ENCODE measurements at places on chromosomes 6 and 20. TPM values are rescaled to one million over a fixed set of nuclear protein-coding genes. Genes with fewer than 3 reads are reported as not detected.

DNA sequence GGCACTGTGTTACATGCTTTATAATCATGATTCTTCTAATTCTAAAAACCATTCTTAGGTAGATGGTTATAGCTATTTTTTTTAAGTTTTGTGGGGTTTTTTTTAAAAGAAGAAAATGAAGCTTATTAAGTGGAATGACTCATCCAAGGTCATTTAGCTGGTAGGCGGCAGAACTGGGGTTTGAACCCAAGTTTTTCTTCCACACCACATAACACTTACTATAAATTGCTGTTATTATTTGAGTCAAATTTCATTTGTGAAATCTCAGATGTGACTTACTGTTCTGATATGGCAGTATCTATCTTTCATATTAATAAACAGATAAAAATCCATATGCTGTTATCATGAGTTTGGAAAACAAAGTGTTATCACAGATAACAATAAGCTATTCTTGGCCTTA, 10.4 kb upstream of the COL10A1 start:
- DNase-seq, result no peak
- H3K27ac ChIP-seq, result no peak overlapping the region
- no peaks in the 10 kb centered on the region for H3K4me1 ChIP-seq
- H3K4me3 ChIP-seq, result no peak overlapping the region
- H3K27me3 ChIP-seq, result no peaks in the 10 kb centered on the region

DNA sequence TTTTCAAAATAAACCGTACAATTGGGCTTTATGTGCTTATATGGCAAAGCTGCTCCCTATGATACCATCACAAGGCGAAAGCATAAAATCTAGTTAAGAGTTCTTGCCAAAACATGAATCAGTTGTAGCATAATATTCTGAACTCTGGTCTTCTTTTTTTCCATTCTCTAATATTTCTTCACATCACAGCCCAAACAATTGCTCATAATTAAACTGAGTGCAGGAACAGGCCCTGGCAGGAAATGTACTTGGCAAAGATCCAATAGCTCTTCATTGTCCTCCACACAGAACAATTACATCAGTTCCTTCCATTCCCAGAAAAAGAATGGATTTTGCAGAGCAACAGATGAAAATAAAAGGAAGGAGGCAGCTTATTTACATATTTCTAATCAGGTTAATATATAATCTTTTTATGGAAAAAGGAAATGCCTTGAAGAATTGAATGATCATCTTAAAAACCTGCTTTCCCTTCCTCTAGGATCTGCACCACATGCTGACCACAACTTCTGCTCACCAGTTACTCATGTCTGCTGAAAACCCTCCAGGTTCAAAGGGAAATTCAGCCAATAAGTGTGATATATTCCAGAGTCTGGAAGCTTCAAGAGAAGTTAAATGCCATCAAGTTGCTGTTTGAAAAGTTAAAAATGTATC, 123.3 kb upstream of the COL21A1 start:
- H3K4me1 ChIP-seq, result peaks cover 22% of the 10 kb centered on the region
- no peaks in the 10 kb centered on the region for H3K36me3 ChIP-seq
- no peaks in the 10 kb centered on the region for H3K27me3 ChIP-seq
- no peak overlapping the region for H3K4me3 ChIP-seq

DNA sequence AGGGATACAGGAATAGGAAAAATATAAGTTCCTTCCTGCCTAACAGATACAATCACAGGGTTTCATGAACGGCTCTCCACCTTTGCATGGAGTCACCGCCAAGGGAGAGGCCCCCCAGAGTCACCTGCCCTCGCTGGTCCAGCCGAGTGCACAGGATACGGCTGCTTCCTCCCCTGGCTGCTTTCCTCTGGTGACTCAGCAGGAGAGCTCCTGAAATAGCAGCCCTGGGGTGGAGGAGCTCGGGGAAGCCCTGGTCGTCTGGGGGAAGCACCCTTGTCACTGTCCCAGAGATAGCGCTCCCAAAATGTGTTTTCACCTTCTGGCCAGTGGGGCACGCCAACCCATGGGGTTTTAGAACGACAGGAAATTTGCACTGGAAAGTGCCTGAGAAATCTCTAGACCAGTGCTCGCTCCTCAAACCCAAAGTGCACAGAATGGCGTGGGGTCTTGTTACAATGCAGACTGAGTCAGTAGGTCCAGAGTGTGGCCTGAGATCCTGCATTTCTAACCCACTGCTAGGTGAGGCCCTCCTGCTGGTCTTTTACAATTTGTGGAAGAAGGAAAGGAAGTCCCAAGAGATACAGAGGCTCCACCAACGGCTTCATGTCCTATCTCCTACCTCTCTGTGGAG, 35.9 kb upstream of the FAM50B start:
- H3K27ac ChIP-seq, result no peak overlapping the region
- no peak for DNase-seq
- H3K36me3 ChIP-seq, result no peaks in the 10 kb centered on the region
- H3K27me3 ChIP-seq, result no peaks in the 10 kb centered on the region
- peaks cover 9% of the 10 kb centered on the region for H3K4me1 ChIP-seq

DNA sequence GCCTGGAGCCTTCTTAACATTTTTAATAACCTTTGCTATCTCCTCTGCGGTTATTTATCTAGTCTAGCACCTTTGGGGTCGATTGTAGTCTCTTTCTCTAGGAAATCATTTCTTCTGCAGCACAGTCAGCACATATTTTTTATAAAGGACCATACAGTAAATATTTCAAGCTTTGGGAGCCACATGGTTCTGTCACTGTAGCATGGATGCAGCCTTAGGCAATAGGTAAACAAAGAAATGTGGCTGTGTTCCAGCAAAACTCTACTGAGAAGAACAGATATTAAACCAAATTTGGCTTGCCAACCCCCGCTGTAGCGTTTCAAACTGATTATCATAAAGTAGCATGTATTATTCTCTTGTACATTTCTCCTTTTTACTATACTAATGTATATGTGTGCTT, 95.7 kb downstream of the SLC23A2 start:
- H3K4me1 ChIP-seq, result peaks cover 13% of the 10 kb centered on the region
- no peak for DNase-seq
- H3K36me3 ChIP-seq, result peaks cover 14% of the 10 kb centered on the region
- H3K27me3 ChIP-seq, result no peaks in the 10 kb centered on the region

DNA sequence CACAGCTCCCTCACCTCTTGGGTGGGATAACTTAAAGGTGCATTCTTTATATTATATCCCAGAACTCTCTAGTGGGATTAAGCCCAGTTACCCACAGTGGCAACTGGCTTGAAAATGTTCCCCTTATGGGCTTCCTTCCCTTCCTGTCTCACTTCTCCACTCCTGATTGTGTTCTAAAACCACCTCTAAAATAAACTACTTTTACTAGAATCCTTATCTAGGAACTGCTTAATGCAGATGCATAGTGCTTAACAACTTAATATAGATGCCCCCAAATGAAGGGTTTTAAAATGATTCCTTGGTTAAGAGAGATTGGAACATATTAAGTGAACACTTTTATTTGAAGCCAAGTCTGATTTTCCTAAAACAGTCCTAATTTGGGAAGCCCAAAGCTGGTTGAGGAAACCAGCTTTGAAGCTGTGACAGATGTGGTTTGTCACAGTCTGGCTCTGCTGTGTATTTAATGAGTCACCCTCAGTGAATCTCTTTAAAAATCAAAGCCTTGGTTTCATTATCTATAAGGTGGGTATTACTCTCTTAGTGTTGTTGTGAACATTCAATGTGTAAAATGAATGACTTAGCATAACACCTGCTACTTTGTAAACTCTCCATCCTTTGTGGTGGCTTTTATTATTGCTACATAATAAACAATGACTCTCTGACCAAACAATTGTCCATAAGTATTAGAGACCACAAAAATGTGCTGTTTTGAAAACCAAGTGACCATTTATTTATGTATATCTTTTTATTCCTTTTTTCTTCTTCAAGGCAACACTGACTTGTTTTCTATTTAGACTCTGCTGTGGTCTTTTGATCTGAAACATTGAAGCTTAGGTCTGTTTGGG, 24.4 kb downstream of the PLCB1 start:
- no peak for DNase-seq
- no peak overlapping the region for H3K4me3 ChIP-seq
- H3K27me3 ChIP-seq, result no peaks in the 10 kb centered on the region

GRCh38 chr6:121428872-121429756, 6.3 kb upstream of the GJA1 start:
- no peak overlapping the region for H3K4me3 ChIP-seq
- no peaks in the 10 kb centered on the region for H3K27me3 ChIP-seq
- H3K36me3 ChIP-seq, result no peaks in the 10 kb centered on the region
- H3K27ac ChIP-seq, result no peak overlapping the region
- DNase-seq, result no peak

GRCh38 chr6:158021376-158021775, 39.7 kb downstream of the SYNJ2 start:
- peaks cover 42% of the 10 kb centered on the region for H3K27me3 ChIP-seq
- H3K36me3 ChIP-seq, result no peaks in the 10 kb centered on the region
- DNase-seq, result no peak
- H3K27ac ChIP-seq, result no peak overlapping the region
- no peak overlapping the region for H3K4me3 ChIP-seq

DNA sequence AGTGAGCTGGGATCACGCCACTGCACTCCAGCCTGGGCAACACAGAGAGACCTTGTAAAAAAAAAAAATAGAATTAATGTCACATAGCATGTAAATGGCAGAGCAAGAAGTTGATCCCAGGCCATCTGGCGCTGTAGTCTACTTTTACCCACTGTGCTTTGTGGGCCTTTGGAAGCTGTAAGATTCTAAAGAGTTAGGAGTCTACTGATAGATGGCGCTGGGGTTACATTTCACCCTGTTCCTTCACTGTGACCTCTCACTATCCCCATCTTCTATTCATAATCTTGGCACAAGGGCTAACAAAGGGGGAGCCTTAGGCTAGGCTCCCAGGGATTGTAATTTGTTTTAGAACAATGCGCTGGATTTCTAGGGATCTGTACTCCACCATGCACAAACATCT, 24.4 kb downstream of the SIRPD start:
- no peak overlapping the region for H3K27ac ChIP-seq
- no peaks in the 10 kb centered on the region for H3K4me1 ChIP-seq
- no peak for DNase-seq
- H3K4me3 ChIP-seq, result no peak overlapping the region
- no peaks in the 10 kb centered on the region for H3K36me3 ChIP-seq
- H3K27me3 ChIP-seq, result peaks cover 9% of the 10 kb centered on the region

The DDO gene
- not detected for total RNA-seq
